Central memory CD8-positive, alpha-beta T cell (primary cell): ENCODE measurements at places on chromosomes 11 and 22.

- no peak for DNase-seq
Observed at GRCh38 chr11:106242718-106243415, 165.4 kb downstream of the AASDHPPT start.

DNA sequence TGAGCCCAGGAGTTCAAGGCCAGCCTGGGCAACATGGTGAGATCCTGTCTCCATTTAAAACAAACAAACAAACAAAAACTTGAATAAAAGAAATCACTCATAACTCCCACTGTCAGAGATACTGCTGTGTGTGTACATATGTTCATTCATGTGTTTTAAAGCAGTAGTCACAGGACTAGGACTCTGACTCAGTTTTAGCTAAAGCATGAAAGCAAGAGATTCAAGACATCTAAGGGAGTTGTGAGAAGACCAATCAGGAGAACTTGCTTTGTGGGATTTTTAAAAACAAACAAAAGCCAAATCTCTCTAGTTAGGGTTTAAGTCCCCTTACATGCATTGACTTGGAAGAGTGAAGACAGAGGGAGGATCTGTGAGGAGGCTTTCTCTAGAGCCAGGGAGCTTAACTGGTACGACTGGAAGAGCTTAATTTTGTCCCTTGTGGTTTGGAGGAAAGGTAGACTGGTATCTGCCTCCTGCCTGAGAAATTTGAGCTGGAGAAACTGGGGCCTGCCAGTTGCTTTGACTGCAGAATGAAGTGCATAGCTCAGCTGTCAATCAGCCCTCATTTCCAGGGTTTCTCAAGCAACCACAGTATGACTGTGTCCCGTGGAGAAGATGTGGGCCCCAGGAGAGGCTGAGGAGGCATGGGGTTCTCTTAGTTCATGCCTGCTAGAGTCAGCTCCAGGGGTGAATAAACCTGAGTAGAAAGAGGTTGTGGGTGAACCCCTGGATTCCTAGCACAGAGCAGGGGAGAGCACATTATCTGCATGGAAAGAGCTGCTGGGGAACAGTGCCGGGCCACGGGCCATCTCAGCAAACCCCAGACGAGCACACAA is 30.6 kb downstream of the EXPH5 start:
- DNase-seq, result no peak

- DNase-seq, result no peak
Observed at GRCh38 chr11:35290876-35291275, 128.5 kb downstream of the SLC1A2 start.

GRCh38 chr11:44424841-44425240 is 114.9 kb upstream of the ALX4 start:
- no peak for DNase-seq

DNA sequence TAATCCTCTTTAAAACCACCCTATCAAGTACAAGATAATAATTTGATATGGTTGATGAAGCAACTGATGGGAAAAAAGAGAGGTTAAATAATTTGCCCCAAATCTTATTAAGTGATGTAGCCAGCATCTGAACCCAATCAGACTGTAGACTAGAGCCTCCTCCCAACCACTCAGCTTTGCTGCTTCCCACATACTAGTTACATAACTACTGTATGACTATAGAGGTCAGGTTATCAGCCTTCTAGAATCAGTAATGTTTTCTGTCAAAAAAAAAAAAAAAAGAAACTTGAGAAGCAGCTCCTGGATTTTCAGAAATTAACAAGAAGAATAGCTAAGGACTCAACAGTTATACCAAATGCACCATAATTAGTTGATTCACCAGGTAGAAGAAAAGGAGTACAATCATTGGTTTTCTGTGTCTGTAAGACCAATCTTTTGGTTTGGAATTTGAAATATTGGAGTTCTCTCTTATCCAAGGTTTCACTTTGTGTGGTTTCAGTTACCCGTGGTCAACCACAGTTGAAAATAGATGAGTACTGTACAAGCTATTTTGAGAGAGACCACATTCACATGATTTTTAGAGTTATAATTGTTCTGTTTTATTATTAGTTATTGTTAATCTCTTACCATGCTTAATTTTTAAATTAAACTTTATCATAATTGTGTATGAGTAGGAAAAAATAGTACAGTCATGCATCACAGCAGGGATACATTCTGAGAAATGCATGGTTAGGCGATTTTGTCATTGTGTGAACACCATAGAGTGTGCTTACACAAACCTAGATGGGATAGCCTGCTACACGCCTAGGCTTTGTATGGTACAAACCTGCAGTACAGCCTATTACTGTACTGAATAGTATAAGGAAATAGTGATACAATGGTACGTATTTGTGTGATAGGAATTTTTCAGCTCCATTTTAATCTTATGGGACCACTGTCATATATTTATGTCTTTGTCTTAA is 72.2 kb downstream of the PDHX start:
- no peak for DNase-seq

DNA sequence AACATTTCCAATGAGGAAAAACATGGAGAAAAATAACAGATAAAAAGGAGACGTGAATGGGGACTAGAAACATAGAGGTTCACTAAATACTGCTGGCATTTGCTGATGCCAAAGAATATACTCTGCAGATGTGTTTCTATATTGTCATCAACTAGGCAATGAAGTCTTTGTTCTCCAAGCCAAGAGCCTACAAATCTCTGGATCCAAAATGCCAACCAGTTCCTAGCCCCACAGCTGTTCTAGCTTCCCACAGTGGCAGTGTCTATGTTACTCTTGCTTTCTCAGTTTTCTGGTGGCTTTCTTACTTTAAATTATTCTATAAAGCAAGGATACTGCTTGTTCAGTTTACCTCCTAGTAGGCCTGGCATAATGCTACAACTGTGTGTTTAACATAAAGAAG is 977.9 kb upstream of the CCDC90B start:
- no peak for DNase-seq

DNA sequence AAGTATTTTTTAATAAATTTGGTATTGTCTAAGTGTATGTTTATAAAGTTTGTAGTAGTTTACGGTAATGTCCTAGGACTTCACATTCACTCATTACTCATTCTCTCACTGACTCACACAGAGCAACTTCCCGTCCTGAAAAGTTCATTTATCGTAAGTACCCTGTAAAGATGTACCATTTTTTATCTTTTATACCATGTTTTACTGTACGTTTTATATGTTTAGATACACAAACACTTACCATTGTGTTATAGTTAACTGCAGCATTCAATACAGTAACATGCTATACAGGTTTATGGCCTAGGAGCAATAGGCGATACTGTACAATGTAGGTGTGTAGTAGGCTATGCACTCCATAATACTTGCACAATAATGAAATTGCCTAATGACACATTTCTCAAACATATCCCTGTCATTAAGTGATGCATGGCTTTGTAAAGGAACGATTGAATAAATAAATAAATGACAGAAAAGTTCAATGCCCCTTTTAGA is 12.5 kb upstream of the CARD18 start:
- no peak for DNase-seq

GRCh38 chr11:65072631-65072966 is 11.2 kb downstream of the CDCA5 start:
- DNase-seq, result no peak

DNA sequence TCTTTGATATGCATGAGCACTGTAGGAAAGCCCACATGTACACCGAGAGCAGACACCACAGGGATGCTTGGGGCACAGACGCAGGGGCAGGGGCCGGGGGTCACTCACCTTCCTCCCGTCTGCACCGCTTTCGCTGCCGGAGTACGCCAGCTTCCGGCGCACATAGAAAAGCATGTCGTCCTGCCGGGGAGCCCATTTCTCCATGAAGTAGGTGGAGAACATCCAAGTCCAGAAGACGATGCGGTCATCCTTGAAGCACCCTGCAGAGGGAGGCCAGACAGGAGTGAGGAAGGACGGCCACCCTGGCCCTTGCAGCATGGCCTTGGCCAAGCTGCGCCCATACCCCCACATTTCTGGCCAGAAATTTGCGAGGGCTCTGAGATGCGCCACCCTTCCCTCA is 28.8 kb downstream of the KIAA0930 start:
- no peak for DNase-seq

GRCh38 chr11:46519351-46519750 is 74.5 kb downstream of the AMBRA1 start:
- DNase-seq, result no peak

GRCh38 chr11:126113963-126114362 is 51.3 kb upstream of the CDON start:
- no peak for DNase-seq

- no peak for DNase-seq
Observed at GRCh38 chr11:42205518-42205917, 746.1 kb upstream of the LRRC4C start.

GRCh38 chr22:39243439-39244135 is 1.2 kb downstream of the PDGFB start:
- no peak for DNase-seq

GRCh38 chr11:15093432-15093831 is 20.0 kb downstream of the CALCB start:
- no peak for DNase-seq

DNA sequence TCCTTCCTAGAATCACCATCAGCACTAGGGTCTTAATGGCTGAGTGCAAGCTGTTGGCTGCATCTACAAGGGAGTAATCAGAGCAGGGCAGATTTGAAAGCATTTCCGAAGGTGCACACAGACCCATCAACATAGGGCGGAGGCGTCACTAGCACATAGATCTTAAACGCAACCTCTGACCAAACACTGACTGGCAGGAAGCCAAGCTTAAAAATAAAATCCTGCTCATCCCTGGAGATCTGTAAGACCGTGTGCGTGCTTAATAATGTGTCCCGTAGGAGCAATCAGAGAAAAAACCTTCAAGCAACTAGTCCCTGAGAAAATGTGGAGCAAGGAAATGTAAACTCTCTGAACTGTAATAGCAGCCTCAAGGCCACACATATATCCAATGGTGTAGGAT is 470.5 kb downstream of the ETS1 start:
- DNase-seq, result no peak

DNA sequence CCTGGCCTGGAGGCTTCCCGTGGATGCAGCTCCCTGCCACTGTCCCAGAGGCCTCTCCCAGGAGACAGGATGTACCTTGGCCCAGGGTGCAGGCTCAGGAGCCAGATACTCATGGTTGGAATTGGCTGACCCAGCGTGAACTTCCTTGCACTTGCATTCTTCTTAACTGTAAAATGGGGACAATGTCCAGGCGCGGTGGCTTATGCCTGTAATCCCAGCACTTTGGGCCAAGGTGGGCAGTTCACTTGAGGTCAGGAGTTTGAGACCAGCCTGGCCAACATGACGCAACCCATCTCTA is 20.1 kb upstream of the ST3GAL4 start:
- DNase-seq, result no peak

DNA sequence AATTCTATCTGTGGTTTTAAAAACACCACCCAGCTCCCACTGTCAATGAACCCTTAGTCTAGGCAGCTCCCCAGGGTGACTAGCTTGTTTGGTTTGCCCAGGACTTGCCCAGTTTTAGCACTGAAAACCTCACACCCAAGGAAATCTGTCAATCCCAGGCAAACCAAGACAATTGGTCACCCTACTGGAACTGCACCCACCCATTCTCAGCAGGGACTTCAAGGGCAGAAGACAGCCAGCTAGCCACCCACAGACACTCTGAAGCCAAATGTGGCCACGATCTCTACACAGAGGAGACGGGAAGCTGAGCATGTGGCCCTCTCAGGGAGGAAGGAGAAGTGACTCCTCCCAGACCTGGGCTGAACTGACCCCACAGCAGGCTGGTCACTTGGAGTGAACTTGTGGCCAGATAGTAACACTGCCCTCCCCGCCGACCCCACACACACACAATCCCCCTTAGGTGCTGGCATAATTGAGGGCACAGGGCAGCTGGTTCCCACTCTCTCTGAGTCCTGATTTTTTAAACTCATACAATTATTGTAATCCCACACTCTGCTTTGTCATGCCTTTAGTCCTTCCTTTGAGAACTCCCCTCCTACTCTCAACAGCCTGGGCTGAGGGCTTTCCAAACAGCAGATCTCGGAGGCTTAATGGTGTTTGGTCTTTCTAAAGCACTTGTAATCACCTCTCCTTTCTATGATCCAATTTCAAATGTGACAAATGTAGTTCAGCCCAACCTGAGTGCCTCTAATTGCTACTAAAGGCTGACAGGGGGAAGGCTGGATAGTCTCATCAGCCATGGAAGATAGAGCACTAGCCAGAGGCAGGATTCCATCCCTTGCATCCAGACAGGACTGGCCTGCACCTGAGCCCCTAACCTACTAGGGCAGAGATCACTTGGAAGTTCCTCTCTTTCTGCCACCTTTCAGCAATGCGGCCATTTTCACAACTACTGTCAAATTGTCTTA is 74.7 kb upstream of the DRD2 start:
- no peak for DNase-seq

DNA sequence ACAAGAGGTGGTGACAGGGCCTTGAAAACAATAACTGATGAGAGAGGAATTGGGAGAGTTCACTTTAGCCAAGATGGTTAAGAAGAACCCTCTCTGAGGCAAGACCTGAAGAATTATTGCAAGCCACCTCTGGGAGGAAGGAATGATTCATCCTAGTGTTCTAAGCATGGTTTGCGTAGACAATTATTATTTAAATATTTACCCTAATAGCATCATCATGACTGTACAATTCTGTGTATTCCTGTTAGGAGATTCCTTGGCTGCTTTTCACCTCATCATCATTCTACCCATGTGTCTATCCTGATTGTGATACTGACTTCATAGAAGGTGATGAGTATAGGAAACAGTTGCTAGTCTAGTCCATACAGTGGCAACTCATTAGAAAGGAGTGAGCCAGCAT is 264.4 kb downstream of the DDX10 start:
- no peak for DNase-seq

DNA sequence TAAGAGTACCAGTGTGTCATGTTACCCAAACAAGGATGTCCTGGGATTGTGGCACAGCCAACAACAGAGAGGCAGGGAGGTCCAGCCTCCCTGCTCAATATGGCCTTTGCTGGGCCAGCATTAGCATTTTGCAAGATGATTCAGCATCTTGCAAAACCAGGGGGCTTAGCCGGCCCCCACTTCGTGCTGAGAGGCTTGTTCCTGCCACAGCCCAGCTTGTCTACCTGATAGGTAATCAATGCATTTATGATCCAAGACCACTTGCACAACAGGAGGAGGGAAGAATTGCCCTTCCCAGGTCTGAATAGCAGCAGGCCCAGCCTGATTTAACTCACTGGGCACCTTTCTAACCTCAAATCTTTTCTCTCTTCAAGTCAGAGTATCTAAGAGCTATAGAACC is 189.0 kb upstream of the SYT13 start:
- DNase-seq, result no peak
